Renal cortical epithelial cell (primary cell): ENCODE measurements at places on chromosomes 6 and 20. TPM values are rescaled to one million over a fixed set of nuclear protein-coding genes. Genes with fewer than 3 reads are reported as not detected.

- DNase-seq = peak; percentile 13
Measured at GRCh38 chr6:75611702-75612375, 10.2 kb downstream of the SENP6 start.

DNA sequence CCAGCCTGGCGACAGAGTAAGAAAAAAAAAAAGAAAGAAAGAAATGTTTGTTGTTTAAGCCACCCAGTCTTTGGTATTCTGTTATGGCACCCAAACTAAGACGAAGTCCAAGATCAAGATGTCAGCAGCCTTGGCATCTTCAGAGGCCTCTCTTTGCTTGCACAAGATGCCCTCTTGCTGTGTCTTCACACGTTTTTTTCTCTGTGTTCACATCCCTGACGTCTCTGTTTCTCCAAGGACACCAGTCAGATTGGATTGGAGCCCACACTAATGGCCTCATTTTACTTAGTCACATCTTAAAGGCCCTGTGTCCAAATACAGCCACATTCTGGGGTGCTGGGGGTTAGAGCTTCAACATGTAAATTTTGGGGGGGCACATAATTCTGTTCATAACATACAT, 380.9 kb downstream of the GJA1 start:
- no peak for DNase-seq

DNA sequence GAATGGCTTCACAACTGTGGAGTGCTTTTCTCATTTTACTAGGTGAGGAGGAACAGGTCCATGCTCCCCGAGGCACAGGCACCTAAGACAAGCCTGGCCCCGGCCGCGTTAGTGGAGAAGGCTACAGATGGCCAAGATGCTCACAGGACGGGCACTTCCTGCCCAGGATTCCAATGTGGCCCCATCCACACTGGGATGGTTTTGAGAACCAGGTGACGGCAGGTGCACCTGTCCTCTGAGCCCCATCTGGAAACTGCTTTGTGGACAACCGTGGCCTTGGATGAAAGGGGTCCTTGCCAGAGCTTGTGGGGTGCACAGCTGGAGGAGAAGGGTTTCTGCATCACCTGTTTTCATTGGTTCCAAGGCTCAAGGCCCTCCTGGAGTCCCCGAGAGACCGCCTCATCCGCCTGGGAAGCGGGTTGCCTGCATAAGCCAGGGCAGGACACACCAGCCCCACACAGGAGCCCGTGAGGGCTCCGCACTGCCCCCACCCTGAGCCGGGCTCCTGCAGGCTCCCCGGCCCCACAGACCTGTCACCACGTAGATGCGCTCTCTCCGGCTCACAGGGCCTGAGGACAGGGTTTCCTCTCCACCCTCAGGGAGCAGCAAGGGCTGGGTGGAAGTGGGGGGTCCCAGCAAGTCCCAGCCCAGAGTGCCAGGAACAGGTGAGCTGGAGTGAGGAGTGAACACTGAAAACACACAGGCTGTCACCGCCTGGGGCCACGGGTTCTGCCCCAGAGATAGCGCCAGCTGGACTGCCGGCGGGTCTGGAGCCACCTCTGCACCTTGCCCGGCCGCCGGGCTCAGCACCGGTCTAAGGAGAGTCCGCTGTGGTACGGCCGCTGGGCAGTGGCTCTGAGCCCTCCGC, 18.3 kb downstream of the NTSR1 start:
- DNase-seq = no peak

The NKAIN2 gene
- not detected in 2 replicates for total RNA-seq

The ZBTB46 gene
- total RNA-seq = 3.5 and 5.4 TPM in 2 replicates

The BPIFB1 gene
- not detected in 2 replicates for total RNA-seq

The PRSS16 gene
- total RNA-seq = 2.6 and 3.4 TPM in 2 replicates
